ENCODE measurements at places on chromosomes 2 and 18.

- peak; percentile 61 for DNase-seq
Observed at GRCh38 chr2:10434886-10435819, 13.0 kb downstream of the ODC1 start.

DNA sequence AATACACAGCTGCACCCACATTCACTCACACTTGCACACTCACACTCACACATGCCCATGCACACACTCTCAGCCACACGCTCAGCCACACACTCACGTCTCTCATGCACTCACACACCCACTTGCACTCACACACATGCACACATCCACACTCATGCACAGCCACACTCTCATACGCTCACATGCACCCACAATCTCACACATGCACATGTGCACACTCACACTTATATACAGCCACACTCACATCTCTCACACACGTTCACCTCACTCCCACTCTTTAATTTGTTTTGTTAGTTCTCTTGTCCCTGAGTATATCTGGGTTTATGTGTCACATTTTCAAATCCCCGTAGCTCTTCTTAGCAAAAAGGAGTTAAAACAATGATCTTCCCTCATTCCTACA lies 114.9 kb downstream of the LRATD1 start:
- DNase-seq = no peak

DNA sequence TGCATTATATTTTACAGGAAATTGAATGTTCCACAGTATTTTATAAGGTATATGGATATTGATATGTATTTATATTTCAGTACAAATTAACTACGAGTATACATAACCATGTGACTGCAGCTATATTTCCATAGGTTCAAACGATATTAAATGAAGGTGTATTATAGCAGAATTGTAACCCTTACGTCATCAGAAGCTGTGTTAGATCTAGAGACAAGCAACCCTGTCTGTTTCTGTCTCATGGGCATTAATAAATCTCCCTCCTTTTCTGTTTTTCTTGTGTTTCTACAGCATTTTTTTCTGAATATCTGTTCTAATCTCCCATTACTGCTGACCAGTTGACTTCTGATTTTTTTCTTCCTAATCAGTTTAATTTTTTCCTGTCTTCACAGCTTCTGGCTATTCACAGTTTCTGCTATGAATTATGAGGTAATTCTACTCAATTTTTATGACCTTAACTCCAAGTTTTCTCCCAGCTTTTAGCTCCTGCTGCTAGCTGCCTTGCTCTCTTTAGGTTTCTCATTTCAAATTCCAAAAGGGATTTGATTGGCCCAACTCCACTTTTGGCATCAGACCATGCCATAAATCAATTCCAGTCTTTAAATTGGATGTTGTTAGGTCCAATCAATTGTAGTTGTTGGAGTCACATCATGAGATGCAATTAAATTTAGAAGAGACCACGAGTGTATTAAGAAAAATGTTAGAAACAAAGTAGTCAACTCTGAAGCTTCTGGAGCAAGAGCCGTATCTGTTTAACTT lies 277.5 kb upstream of the ZSWIM2 start:
- DNase-seq = no peak

GRCh38 chr2:45121236-45121927 lies 112.1 kb upstream of the SIX2 start:
- no peak for DNase-seq

DNA sequence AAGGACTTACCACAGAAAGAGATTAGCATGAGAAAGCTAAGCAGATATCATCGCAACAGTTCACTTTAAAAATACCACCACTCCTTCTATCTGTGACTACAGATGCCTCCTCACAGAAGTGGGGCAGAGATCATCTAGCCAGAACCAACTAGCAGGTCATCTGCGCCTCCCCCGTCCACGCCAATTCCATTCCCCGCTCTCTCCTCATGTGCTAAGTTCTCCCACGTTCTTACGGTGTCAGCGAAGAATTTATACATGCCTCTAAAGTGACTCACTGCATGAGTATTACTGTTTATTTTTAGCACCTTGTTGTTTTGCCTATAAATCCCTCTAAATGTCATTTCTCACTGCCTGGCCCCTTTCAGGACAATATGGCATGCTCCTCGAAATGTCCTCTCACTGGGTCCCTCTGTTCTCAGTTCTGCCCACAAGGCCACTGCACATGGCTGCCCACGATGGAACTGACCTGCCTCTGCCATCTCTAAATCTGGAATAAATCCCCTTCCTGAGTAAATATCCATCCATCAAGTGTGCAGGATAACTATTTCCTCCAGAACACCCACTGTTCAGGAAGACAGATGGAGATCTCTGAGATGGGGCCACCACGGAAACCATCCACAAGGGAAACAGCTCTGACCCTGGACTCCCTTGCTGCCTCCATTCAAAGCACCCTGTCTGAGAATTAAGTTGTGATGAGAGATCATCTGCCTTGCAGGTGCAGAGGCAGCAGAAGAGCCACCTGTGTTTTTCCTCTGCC lies 137.7 kb downstream of the IRS1 start:
- DNase-seq = peak; percentile 88

DNA sequence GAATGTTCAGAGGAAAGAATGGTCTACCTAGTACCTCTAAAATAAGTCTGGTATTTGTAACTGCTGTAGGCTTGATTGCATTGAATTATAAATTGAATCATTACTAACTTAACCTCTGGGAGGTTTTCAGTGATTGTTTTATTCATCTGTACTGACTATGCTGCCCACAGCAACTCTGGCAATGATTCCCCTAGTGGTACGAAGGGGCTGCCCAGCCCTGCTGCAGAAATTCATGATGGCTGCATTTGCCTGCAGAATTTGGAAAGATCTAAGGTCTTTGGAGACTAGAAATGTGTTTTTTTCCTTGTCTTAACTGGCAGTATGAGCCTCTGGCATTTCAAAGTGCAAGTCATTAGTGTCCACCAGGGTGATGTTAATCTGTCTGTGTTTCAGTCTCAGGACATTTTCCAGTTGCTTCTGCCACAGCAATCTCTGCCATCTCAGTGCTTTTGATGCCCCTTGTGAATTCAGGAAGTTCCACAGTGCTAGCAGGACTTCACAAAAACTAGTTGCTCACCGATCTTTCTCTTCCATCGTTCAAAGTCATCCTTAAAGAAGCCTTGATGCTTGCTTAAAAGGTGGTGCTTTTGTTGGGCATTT lies 13.4 kb upstream of the LRPPRC start:
- no peak for DNase-seq

GRCh38 chr2:68256093-68256450 lies 3.7 kb upstream of the PPP3R1 start:
- DNase-seq = peak; percentile 45

Measured in fibroblast of skin of right quadriceps (primary cell).